Stimulated activated CD4-positive, alpha-beta T cell treated with anti-CD3 and anti-CD28 coated beads, Interleukin-2, amount 100 ng/mL, for 48 hours (primary cell): ENCODE measurements at places on chromosomes 1 and 21.

DNA sequence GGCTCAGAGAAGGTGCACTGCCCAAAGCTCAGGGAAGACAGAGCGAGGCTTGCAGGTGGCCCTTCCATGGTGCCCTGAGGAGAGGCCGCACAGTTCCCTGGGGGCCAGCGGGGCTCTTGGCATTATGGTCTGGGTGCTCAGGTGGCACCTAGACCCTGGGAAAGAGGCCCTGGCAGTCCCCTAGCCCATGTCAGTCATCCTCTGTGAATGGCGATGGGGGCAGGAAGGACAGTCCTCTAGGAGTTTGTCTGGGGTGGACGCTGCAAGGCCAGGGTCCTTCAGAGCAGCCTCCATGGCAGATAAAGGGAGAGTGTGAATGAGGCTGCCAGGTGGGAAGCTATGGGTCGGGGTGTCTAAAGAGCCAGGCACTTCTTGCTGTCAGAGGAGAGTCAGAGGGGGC, 345.9 kb upstream of the VAMP3 start:
- no peak for DNase-seq

- DNase-seq, result no peak
Measured at GRCh38 chr1:245411245-245412036, 256.7 kb downstream of the KIF26B start.

GRCh38 chr1:167689567-167689920, 32.2 kb upstream of the MPZL1 start:
- DNase-seq, result no peak

DNA sequence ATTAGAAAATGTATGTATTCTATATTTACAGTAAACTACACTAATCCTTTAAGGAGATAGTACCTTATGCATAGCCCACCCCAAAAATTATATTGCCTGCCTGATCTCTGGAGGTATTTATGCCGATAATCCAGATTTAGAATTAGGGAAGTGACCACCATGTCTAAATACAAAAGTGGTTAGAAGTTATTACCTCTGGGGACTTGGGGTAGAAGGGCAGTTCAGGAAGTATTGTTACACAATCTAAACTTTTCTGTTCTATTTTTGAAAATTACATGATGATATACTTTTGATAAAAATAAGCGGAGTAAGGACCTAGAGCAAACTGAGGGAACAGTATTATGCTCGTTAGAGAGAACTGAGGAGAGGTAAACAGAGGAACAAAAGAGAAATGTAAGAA, 90.5 kb upstream of the ZP4 start:
- DNase-seq, result no peak

DNA sequence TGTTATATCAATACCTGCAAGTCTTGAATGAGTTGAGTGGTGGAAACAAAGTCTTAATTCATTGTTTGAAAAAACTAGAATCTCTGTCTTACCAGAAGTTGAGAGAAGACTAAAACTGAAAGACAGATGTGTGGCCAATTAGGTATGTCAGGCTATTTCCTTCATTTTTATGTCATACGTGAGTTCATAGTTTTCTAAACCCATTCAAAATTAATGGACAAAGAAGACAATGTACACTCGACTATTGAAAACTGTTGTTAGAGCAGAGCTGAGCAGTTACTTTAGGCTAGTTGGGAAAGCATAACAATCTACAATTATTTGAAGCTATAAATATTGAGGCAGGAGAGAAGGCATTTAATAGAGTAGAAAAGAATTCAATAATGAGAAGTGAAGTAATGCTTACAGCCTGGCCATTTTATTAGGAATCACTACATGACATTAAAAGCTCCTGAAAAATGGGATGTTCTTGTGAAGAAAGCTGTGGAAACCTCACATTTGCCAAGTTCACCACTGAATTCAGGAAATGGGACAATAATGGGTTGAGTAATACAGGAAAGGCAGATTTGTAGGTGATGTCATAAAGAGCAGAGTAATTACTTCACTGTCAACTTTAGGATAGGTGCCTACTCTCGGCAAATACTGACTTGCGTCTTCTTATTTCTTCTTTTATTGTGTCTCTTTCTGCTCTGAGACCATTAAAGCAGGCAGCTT, 204.4 kb downstream of the PLA2G4A start:
- no peak for DNase-seq

DNA sequence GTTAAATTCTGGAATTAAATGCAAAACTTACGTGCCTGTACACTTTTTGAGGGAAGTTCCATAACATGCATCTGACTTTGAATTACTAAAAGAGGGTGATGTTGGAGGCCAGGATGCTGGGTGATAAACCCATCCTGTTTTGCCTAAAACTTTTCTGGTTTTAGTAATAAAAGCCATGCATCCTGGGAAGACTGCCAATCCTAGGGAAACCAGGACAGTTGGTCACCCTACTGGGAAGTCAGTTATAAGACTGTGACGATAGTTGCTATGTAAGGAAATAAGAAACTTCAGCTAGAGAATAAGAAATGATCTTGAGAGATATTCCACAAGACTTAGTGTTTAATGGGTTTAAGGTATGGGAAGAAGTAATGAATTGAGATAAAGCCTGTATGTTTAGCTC, 336.6 kb upstream of the LYPLAL1 start:
- no peak for DNase-seq

- no peak for DNase-seq
Measured at GRCh38 chr1:245313576-245313975, 158.8 kb downstream of the KIF26B start.

GRCh38 chr1:33375316-33375715, 54.4 kb upstream of the A3GALT2 start:
- no peak for DNase-seq

- peak; percentile 84 for DNase-seq
Measured at GRCh38 chr1:21963477-21964217, 13.2 kb upstream of the CELA3B start.

GRCh38 chr1:4702932-4703331, 48.5 kb downstream of the AJAP1 start:
- DNase-seq, result no peak

DNA sequence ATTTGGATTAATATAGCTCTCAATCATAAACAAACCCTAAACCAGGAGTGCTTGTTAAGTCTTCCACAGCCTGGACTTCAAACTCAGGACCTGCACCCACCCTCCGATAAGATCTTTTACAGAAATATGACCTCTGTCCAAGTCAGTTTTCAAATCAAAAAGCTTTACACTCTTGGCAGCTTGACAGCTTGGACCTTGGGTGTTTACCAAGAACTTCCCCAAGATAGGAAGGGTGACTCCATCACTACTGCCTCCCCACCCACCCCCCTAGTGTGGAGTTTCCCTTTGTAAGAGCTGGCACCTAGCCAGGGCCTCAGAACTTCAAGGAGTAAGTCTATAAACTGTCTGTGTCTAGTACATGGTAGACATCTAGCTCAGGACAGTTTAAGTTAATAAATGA, 9.6 kb downstream of the BCAR3 start:
- no peak for DNase-seq

GRCh38 chr1:29121516-29121935, 2.2 kb downstream of the TMEM200B start:
- no peak for DNase-seq

- no peak for DNase-seq
Measured at GRCh38 chr1:175900171-175900570, 156.8 kb upstream of the TNR start.

GRCh38 chr1:234231061-234231892, 142.0 kb upstream of the COA6 start:
- DNase-seq, result no peak

DNA sequence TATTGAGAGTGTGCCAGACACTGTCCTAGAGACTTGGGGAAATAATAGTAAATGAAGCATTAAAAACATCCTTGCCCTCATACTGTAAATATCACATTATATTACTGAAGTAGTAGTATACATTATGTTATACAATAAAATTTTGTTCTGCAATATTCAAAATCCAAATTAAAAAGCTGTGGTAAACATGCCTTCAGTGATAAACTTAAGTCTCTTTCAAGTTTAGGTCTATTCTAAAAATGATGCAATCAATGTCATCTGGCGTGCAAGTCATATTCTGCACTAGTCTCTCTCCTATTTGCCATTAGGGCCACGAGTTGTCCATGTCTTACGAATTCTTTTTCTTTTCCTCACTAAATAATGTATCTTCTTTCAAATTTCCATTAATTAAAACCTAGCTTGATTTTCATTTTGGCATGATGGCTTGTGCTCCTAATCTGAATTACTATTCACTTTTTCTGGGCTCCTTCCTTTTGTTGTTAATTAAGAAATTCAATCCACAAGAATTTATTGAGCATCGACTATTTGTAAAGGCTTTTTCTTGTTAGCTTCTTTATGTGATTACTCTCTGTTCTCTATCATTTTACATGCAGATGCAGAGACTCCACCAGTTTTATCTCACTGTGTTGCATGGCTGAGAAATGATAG, 130.7 kb downstream of the COQ8A start:
- no peak for DNase-seq

DNA sequence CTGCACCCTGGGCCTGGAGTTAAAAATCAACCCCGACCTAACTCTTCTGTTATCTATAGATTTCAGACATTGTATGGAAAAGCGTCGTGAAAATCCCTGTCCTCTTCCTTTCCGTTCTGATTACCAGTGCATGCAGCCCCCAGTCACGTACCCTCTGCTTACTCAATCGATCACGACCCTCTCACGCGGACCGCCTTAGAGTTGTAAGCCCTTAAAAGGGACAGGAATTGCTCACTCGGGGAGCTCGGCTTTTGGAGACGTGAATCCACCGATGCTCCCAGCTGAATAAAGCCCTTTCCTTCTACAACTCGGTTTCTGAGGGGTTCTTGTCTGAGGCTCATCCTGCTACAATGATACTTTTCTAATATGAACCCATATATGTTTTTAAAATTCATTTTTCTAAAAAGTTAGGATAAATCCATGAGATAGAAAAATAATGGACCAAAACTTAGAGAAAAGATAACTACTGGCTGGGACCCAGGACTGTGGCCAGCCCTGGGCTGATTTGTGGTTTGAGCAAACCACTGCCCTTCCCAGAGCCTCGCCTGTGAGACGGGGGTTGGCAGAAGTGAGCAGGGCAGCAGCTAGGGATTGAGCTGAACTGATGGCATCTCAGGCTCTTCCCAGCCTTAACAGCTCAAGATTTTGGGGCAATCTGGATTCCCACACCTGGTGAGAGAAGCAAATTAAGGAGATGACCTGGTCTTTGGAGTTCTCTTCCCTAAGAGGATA, 5.0 kb downstream of the UQCRHL start:
- no peak for DNase-seq

GRCh38 chr1:96357141-96357765, 364.3 kb upstream of the PTBP2 start:
- no peak for DNase-seq

DNA sequence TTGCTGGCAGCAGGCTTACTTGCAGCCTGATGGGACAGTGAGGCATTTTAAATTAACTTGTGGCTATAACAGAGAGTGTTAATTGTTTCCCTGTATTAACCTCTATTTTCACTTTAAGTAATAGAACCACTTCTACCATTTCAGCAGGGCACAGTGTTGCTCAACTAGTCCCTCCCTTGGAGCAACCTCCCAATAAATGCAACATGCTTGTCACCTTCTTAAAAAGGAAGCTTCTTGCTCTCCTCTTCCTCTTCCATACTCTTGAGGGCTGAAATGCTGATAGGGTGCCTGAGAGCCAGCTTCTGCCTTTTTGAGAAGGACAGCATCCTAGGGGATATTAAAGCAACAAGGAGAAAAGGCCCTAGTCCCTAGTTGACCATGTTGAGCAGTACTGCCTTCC, 52.1 kb downstream of the C4BPA start:
- no peak for DNase-seq

DNA sequence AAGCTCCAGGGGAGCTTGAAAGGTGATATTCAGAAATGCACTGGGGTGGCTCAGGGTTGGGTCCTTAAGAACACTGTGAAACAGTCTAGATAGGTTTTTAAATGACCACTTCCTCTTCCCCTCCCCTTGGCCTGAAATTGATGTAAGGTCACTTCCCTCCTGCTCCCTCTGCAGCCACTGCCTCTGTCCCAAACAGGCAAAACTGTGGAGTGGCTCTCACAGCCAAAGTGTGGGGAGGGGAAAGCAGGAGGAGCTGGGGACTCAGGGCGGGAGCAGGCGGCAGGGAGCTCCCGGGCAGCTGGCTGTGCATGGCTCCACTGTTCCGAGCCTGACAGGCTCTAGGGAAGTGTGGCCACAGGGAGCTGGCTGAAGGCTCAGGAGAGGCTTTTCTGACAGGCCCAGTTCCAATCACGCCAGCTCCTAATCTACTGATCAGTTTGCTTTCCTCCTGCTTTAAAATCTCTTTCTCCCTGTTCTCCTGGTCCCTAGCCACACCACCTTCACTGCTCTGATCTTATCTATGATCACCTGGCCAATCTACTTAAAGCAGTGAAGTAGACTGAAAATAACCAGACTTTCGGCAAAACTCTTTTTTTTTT, 5.1 kb upstream of the CSRP1 start:
- DNase-seq, result no peak

GRCh38 chr1:198283222-198283621, 126.4 kb downstream of the NEK7 start:
- DNase-seq, result no peak

DNA sequence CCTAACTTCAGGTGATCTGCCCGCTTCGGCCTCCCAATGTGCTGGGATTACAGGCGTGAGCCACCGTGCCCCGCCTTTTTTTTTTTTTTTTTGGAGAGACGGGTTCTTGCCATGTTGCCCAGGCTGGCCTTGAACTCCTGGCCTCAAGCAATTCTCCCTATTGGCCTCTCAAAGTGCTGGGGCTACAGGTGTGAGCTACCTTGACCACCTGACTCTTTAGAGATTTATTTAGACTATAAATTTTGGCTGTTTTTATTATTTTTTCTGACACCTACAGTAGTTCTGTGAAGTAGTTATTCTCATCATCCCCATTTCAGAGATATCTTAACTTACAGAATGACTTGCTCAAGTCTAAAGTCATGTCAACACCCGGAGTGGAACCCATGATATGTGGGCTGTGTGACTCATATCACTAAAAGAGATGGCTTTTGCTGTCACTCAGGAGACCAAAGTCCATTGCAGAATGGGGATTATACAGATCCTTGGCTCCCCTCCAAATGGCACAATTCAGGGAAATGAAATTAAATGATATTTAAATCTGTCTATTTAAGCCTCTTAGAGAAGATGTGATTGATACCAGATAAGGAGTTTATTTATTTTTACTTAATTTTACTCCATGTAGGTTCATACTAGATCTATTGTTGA, 93.2 kb downstream of the CTH start:
- no peak for DNase-seq

DNA sequence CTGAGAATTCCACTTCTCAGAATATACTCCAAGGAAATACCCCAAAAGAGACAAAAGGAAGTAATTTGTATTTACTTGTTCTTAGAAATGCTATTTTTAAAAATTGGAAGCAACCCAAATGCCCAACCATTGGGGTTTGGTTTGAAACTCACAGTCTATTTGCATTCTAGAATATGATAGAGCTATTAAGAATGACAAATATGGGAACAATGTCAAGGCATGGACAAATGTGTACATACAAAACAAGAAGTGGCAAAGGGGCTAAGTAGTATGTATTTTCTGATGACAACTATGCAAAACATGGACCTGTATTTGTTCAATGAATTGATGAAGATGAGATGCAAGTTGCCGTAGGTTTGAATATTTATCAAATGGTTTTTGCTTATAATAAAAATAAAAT, 32.8 kb downstream of the KCNA2 start:
- DNase-seq, result no peak

- DNase-seq, result no peak
Measured at GRCh38 chr1:40708750-40709099, 17.2 kb downstream of the NFYC start.

- peak; percentile 37 for DNase-seq
Measured at GRCh38 chr1:112508278-112509004, at the start of gene WNT2B. Gene WNT2B, plus strand, starts transcription at chr1:112508965. Its CDS starts 298 bp downstream, at chr1:112509263.

GRCh38 chr1:61538228-61538627, 186.7 kb downstream of the TM2D1 start:
- no peak for DNase-seq

GRCh38 chr1:173122344-173122935, 71.7 kb upstream of the TNFSF18 start:
- DNase-seq, result no peak

- no peak for DNase-seq
Measured at GRCh38 chr1:158188611-158189010, 7.9 kb downstream of the CD1D start.
